Type B pancreatic cell (in vitro differentiated cells): ENCODE measurements at places on chromosomes 7 and 10. TPM values are rescaled to one million over a fixed set of nuclear protein-coding genes. Genes with fewer than 3 reads are reported as not detected.

- DNase-seq: no peak
Observed at GRCh38 chr10:58385784-58386112, 538 bp downstream of the TFAM start.

GRCh38 chr10:114548662-114549061 lies 109.4 kb downstream of the ABLIM1 start:
- no peak for DNase-seq

DNA sequence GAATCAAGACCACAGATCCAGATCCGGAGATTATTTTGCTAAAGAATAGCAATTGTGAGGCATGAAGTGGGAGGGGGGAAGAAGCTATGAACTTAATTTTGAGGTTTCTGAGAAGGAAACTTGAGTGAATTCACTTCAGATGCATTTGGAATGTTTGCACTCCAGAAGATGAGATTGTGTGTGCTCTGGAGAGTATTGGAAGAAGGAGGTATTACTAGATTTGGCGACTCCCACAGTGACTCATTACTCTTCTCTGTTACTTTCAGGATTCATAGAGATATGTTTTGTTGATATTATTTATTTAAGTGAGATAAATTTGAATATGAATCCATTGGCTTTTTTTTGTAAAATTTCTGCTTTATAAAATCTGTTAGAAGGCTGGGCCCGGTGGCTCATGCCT lies 80.7 kb downstream of the ANKRD30A start:
- DNase-seq: no peak

GRCh38 chr10:32957341-32958084 lies 517 bp downstream of the ITGB1 start:
- DNase-seq: peak; percentile 75

- no peak for DNase-seq
Observed at GRCh38 chr7:24827589-24827988, 70.3 kb upstream of the GSDME start.

DNA sequence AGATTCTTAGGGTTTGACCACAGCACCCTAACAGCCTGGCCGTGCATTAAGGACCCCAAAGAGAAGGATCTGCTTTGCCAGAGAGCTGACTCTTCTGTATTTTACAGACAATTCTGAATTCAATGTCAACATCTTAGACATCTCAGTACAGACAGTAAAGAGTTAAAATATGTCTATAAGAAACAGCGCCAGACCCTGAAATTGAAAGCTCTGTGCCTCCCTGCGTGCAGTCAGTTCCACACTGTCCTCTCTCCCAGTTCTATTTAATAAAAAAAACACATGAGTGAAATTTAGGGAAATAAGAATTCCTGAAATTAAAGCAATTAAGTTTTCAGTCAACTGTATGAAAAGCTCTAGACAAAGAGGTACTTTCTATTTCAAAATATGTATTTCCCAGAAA lies 45.1 kb downstream of the MET start:
- no peak for DNase-seq

DNA sequence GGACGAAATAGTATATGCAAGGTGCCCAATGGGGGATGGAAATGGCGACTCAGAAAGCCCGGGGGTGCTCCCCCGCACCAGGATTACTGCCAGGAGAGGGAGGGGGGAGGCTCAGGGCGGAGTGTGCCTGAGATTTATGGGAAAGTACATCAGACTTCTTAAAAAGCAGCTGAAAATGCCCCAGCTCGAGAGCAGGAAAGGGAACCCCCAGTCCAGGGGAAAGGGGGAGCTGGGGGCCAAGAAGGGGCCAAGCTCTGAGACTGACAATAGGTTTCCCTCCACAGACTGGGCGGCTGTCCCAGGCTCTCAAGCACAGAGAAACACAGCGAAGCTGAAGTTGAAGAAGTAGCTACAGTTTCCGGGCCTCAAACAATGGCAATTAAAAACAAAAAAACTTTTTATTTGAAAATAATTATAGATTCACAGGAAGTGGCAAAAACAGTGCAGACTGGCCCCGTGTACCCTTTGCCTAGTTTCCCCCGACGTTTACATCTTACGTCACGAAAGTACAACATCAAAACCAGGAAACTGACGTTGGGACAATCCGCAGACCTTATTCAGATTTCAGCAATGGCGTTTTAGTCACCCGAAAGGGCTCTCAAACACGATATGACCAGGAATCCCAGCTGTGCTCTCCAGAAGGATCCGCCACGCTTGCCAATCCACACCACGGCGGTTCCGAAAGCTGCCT lies 83.9 kb upstream of the FGFR2 start:
- no peak for DNase-seq

- no peak for DNase-seq
Observed at GRCh38 chr7:13188236-13188805, 500.9 kb downstream of the ARL4A start.

- DNase-seq: no peak
Observed at GRCh38 chr7:47814905-47815613, 133.2 kb downstream of the PKD1L1 start.

DNA sequence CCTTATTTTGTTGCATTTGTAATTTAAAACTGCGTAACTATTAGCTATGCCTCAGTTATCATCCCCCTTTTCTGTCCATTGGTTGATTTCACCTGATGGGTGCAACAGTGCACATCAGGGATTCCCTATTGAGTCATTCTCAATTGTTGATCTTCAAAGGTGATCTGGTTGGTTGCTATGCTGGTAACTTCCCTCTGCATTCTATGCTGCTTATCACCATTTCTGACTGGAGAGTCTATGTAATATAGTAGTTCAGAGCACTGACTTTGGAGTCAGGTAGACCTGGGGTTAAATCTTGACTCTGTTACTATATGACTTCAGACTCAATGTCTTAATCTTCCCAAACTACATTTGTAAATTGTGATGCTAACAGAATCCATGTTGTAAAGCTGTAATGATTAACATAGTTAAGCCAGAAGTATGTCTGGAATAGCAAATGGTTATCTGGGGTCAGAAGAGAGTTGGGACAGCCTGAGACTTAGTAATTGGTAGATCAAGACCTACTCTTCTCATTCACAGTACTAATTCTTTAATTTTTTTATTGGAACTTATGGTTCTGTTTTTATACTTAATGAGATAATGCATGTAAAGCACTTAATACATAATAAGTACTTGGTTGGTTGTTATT lies 38.1 kb downstream of the EXOC6 start:
- DNase-seq: no peak

DNA sequence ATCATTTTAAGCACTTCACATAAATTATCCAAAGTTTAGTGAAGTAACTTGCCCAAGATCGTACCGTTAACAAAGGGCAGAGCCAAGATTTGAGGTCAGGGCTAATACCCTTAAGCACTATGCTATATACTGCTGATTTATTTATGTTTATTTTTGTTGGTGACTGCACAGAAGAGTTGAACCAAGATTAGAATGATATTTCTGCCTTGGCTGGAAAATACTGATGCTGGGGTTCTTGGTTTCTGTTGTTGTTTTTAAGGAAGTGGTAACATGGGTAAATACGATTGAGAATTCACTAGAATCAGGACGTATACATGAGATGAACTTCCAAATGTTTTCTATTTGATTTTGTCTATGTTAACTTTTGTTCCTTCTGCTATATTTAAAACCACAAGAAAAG lies 9.3 kb downstream of the ADD3 start:
- DNase-seq: no peak

DNA sequence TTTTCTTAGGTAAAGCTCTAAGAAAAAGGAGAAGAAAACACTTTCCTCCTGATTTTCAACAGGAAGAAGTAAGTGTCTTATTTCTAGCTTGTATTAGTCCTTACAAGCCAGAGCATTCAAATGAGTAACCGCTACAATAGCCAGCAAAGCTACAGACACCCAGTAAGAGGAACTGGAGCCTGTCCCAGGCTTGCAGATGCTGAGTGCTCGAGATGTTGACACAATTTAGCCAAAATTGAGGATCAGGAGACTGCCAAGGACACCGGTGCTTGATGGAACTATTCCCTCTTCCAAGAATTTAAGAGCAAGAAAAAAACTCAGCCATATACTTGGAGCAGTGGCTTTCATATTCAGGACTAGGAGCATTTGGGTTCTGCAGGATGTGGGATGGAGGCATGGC lies 149.3 kb upstream of the DPP6 start:
- DNase-seq: no peak

DNA sequence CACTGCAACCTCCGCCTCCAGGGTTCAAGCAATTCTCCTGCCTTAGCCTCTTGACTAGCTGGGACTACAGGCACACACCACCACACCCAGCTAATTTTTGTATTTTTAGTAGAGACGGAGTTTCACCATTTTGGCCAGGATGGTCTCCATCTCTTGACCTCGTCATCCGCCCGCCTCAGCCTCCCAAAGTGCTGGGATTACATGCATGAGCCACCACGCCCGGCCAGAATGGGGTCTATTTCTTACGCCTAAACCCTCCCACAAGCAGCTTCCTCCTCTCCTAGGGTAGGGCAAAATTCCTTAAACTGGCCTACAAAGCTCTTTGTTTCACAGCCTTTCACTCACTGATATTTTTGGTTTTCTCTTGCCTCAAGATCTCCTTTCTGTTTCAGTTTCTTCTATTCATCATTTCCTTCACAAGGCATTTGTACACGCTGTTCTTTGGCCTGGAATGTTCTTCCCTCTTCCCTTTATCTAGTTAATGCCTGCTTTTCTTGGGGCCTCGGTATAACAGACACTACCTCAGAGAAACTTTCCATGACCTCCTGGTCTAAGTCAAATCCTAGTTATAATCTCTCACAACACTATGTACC lies 6.7 kb downstream of the CPEB3 start:
- DNase-seq: no peak

GRCh38 chr7:30844483-30844874 lies 67.2 kb upstream of the AQP1 start:
- DNase-seq: no peak

GRCh38 chr7:93902777-93903423 lies 3.5 kb upstream of the GNGT1 start:
- DNase-seq: no peak

GRCh38 chr7:38775506-38776175 lies 133.3 kb downstream of the VPS41 start:
- DNase-seq: no peak

DNA sequence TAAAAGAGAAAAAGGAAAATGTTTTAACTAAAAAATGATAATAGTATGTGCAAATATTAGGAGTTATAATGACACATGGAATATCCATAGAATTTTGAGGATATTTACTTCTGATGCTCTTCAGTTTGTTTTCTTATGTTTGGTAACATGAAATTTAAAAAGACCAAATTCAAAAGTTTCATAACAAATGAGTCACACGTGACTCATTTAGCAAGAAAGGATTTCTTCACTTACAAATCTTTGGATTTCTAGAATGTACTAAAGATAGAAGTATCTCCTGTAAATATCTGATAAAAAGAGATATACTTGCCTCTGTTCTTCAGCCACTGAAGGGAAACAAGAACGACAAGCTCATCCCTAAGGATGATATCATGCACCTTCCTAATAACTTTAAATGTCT lies 774.5 kb upstream of the LRRTM3 start:
- DNase-seq: no peak

DNA sequence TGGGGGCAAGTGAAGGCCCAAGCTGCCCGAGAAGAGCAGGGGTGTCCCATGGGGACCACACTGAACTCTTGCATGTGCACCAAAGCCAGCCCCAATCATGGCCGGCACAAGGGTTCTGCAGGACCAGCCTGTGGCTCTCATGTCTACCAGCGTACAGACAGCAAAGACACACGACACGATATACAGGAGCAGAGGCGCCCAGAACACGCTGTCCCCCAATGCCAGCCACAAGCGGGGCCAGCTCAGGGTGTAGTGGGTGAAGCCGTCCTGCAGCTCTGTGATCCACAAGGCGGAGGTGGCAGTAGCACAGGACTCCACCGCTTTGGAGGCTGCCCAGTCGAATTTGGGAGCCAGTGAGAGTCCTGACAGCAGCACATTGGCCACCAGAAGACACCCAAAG lies 108.9 kb upstream of the PDSS1 start:
- DNase-seq: no peak

DNA sequence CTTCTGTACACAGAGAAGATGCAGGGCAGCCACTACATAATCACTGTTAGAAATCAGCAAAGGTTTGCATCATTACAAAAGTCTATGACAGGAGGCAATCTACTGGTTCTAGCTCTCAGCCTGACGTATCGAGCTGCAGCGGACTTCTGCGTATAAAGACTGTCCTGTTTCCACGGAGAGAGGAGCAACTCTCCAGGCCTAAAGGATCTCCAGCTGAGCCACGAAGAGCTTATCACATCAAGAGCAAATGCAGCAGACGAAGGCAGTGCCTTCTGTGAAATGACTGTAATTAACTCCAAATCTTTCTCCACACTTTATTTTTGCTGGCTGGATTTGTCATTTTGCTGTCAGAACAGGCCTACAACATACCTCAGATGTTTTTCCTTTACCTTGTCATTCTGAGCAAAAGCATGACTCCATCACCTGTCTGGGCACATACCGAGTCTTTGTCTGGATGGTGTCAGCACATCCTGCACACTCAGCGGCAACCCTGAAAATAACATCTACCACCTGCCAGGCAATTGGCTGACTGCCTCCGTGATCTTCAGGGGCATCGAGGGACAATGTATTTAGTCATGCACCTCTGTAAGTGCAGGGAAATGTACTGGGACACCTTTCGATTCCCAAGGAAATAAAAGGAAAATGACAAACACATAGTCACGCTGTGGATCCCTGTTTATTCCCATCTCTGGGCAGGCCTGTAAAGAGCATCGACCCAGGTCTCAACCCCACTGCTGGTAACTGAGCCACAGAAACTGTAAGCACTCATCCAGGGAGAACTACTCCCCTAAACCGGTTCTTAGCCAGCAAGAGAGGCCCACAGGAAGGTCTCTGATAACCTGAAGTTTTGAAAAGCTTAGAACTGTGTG lies 26.3 kb upstream of the SH3PXD2A start:
- no peak for DNase-seq

- no peak for DNase-seq
Observed at GRCh38 chr7:47778153-47778661, 170.1 kb downstream of the PKD1L1 start.

- DNase-seq: no peak
Observed at GRCh38 chr10:124899151-124899550, 42.8 kb upstream of the ZRANB1 start.

GRCh38 chr10:118867768-118868167 lies 113.0 kb upstream of the CACUL1 start:
- no peak for DNase-seq

GRCh38 chr10:18224626-18225445 lies 84.6 kb downstream of the CACNB2 start:
- no peak for DNase-seq

The STK31 gene
- 0.43 and 0.74 TPM in 2 replicates for total RNA-seq

The CYP3A7 gene
- 0.46 and 2.3 TPM in 2 replicates for total RNA-seq

The NKX1-2 gene
- total RNA-seq: 0.29 and 0.48 TPM in 2 replicates

The SPDYE18 gene
- total RNA-seq: 0.36 TPM in 1 of 2 replicates, not detected in the other

The BAIAP2L1 gene
- total RNA-seq: 28.0 and 43.7 TPM in 2 replicates

The GALNT17 gene
- 20.2 and 21.9 TPM in 2 replicates for total RNA-seq

The LDB3 gene
- 0.14 and 0.85 TPM in 2 replicates for total RNA-seq

The OPN1SW gene
- not detected in 2 replicates for total RNA-seq

The POLR2J3 gene
- total RNA-seq: 13.2 and 24.0 TPM in 2 replicates

The TEX47 gene
- total RNA-seq: not detected in 2 replicates
